ENCODE measurements at places on chromosomes 11 and 22. TPM values are rescaled to one million over a fixed set of nuclear protein-coding genes. Genes with fewer than 3 reads are reported as not detected.

DNA sequence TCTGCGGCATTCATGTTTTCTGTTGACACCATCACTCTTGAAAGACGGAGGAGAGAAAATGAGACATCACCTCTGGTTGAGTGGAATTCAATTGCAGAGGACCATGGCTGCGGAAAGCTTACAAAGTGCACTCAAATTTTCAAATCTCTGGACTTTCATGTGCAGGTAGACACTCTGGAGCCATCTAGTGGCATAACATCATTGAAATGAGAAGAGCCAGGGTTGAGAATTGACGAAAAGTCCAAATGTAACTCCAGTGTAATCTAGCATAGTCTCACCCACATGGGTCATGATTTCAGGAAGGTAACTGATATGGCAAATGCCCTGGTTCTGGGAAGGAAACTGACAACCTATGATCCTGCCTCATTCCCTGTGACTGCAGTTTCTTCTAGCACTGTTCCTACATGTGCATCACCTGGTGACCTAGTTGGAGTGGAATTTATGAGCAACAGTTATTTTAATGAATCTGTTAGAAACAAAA, 687.8 kb downstream of the KCNA4 start:
- DNase-seq: no peak

- DNase-seq: no peak
These were observed 88.6 kb upstream of the LMO1 start for GRCh38 chr11:8352103-8352875.

GRCh38 chr11:120121336-120121735, 16.6 kb downstream of the TRIM29 start:
- no peak for DNase-seq

GRCh38 chr11:83195143-83195466, 1.6 kb downstream of the ANKRD42 start:
- no peak for DNase-seq

- DNase-seq: no peak
These were observed 531.7 kb downstream of the ETS1 start for GRCh38 chr11:128055576-128056217.

DNA sequence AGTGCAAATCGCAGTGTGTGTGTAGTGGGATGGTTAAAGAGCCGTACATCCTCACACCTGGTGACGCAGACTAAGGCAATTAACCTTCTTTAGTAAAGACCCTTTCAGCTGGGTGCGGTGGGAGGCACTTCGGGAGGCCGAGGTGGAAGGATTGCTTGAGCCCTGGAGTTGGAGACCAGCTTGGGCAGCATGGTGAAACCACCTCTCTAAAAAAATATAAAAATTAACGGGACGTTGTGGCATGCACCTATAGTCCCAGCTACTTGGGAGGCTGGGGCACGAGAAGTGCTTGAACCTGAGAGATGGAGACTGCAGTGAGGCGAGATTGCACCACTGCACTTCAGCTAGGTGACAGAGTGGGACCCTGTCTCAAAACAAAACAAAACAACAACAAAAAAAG, 31.5 kb downstream of the ZBTB16 start:
- DNase-seq: no peak

GRCh38 chr11:23022854-23023253, 162.6 kb upstream of the CCDC179 start:
- DNase-seq: no peak

GRCh38 chr22:41429951-41430332, 16.7 kb downstream of the TOB2 start:
- no peak for DNase-seq

- DNase-seq: no peak
These were observed 446.3 kb downstream of the SOX6 start for GRCh38 chr11:15909937-15910598.

The SLC37A2 gene
- 1.8 TPM for total RNA-seq

The NLRP6 gene
- 0.88 TPM for total RNA-seq

The C22orf42 gene
- total RNA-seq: not detected
